Stimulated activated CD8-positive, alpha-beta memory T cell treated with anti-CD3 and anti-CD28 coated beads, Interleukin-15, amount 100 ng/mL, for 1 hour (primary cell): ENCODE measurements at places on chromosomes 4 and X.

- no peak for DNase-seq
Observed at GRCh38 chr4:168722391-168722790, 225.5 kb downstream of the PALLD start.

- DNase-seq = no peak
Observed at GRCh38 chr4:149993030-149993429, 85.2 kb upstream of the DCLK2 start.

DNA sequence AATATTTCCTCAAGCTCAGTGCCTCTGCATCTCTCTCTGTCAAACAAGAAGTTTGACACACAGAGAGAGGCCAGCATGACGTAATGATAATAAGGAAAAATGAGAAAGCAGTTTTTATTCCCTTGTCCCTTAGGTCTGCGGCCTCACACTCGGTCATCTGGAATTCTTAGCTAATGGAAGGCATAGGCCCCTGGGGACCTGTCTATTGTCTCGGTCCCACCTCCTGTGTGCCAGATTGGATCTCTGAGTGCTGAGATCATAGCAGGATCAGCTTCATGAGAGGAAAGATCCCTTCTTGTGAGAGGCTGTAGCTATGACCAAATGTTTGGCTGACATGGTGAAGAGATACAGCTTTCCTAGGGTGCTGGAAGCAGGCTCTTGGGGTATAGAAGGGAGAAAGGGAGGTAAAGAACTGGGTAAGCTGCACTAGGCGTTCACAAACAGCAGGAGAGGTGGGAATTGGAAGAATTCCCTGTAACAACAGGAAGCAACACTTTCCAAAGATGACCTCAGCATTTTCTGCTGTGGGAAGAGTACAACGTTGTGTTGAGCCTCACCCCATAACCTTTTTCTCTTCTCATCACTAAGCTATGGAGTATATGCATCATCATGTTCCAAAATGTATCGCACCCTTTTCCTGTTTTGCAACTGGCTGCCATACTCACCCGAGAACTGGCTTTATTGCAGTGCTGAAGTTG, 20.2 kb downstream of the TMEM31 start:
- no peak for DNase-seq

DNA sequence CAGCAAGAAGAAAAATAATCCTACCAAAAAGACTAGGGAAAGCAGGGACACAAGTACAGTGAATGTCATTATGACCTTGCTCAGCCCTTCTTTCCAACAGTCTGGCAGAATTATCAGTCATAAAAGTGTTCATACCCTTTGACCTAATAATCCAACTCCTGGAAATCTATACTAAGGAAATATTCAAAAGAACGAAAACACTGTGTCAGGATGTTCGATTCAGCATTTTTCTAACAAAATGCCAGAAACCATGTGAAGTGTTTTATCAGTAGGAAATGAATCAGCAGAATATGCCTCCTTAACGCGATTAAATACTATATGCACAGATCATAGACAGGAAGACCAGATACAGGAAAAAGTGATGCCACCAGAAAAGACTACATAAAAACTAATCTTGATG, 16.2 kb upstream of the S100G start:
- no peak for DNase-seq

GRCh38 chrX:70508296-70508911, 63.8 kb downstream of the DLG3 start:
- no peak for DNase-seq

DNA sequence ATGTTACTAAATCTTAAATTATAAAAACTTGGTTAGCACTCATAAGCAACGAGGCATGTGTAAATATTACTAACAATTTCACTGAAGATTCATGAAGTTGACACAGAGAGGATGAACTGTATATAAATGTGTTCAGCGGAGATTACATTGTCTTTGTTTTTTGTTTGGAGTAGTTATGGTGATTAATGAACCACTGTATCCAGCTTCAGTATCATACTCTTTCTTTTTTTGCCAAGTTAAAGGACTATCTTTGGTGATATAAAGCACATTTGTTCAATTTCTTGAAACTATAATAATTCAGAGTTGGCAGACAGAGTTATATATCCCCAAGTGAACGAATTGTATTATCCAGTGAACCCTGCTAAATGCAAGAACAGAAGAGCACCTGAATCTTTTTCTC, 497.6 kb downstream of the CCSER1 start:
- no peak for DNase-seq

GRCh38 chr4:83701041-83701440, 165.1 kb downstream of the GPAT3 start:
- no peak for DNase-seq

DNA sequence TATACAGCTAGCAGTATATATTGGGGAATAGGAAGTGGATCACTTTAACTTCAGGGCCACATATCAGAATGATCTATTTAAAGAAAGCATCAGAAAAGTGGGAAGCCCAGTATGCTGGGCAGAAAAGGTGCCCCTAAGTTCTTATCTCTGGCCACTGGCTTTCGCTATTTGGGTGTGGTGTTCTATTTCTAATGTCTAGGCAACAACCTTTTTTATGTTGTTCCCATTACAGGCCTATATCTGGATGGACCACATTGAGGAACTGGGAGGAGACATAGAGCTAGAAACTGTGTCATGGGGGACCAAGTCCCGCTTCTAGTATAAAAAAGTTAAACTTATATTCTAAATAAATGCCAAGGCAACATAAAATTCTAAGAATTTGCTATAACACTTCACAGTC, 935.6 kb downstream of the PDHA2 start:
- no peak for DNase-seq

GRCh38 chrX:41827886-41828285, 95.5 kb downstream of the CASK start:
- no peak for DNase-seq

DNA sequence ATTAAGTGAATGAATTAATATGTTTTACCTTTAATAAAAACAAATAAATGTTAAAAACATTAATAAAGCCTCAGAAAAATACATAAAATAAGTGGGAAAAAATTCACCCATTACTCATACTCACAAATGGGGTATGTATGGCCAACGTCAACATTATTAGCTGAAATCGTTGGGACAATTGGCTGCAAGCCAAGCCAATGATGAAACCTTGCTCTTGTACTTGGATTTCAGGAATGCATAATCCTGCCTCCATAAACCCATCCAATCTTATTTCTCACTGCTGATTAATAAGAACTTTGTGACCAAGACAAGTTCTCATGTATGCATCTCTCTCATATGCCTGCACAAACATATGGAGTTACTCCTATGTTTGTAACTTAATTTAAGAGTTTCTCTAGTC, 35.3 kb upstream of the ADAMTS3 start:
- no peak for DNase-seq

- no peak for DNase-seq
Observed at GRCh38 chrX:133570549-133570948, 155.3 kb upstream of the GPC4 start.

- DNase-seq = no peak
Observed at GRCh38 chr4:150999086-150999485, 16.0 kb downstream of the LRBA start.

GRCh38 chr4:122537388-122538135, 81.0 kb upstream of the IL2 start:
- no peak for DNase-seq

DNA sequence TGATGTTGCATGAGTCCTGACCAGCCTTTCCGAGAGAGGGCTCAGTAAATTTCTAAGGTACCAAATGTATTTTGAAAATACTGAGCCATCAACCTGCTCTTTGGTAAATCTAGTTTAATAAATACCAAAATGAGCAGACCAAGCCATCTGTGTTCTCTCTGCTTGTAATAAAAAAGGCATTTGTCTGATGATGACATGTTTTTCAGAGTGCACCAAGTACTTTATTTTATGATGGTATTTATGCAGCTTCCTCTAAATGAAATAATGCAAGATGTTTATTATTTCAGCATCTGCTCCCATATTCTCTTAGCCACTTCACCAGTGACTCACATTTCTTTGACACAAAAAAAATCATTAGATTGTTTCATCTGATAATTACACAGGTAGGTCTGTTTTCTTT, 700.5 kb downstream of the TRIML1 start:
- no peak for DNase-seq

DNA sequence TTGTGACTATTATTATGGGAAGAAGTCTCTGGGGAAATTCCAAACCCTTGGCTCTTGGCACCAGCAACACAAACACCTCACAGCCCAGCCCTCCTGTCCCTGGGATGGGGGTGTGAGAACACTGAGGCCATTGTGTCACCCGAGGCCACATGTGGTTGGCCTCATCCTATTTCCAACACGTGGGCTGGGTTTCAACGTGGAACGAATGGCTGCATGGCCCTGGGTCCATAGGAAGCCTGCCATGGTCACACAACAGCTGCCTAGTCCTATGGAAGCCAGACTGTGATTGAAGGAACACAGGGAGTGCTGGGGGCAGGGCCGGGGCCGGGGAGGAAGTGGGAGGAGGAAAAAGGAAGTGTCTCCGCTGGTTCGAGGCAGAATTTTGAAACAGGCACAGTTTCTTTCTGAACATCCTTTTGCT, 10.0 kb downstream of the CLCN4 start:
- no peak for DNase-seq

- no peak for DNase-seq
Observed at GRCh38 chrX:14825851-14826250, 47.0 kb downstream of the FANCB start.
